Activated CD8-positive, alpha-beta memory T cell treated with anti-CD3 and anti-CD28 coated beads, Interleukin-2, amount 10 ng/mL, durations not matched to agents 7 days and 5 days (primary cell): ENCODE measurements at places on chromosomes 7 and 10. TPM values are rescaled to one million over a fixed set of nuclear protein-coding genes. Genes with fewer than 3 reads are reported as not detected.

CFTR gene
- not detected for total RNA-seq

CXCL12 gene
- not detected for total RNA-seq

WIPF3 gene
- total RNA-seq: not detected

SPDYE17 gene
- not detected for total RNA-seq

TDRD1 gene
- total RNA-seq: 0.15 TPM

C7orf57 gene
- 0.15 TPM for total RNA-seq

LEP gene
- total RNA-seq: not detected

CLDN3 gene
- total RNA-seq: not detected

DNA sequence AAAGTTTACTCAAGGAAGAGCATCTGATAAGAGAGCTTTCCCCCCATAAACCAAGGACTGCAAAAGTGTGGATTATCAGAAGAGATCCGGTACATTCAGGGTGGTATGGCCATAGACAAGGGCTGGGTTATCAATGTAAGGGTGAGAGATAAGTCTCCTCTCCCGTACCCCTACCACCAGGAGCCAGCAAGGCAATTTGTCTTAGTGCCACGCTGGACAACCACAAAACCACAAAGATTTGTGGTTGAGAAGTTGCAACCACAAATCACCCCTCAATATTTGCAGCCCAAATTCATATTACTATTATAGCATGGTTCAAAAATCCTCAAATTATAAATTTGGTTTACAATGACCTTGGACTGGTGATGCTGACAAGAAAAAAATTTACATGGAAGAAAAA lies 2.3 kb upstream of the ZSCAN25 start:
- peaks cover 39% of the 10 kb centered on the region for H3K4me1 ChIP-seq
- H3K27me3 ChIP-seq: no peaks in the 10 kb centered on the region
- H3K36me3 ChIP-seq: peaks cover 16% of the 10 kb centered on the region
- no peak for DNase-seq

DNA sequence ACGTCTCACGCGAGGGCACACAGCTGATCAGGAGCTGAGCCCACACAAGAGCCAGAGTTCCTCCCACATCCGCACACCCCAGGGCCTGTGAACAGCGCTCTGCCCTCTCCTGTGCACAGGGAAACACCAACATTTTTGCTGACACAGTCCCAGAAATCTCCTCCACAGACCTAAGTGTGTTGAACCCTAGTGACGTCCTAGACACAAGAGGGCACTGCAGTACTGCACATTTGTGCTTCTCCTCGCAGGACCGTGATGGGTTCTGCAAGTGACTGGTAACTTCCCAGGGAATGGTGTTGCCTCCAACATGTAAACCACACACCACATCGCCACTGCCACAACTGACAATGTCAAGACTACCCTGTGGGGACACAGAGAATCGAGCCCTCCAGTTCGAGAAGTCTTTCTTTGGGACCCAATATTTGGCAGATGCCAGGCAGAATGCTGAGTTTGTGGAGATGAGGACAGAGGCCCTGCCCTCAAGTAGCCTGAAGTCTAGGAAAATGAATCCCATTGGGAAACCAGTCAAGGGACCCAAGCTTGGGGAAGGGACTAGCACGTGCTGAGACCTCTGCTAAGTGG lies 170.3 kb downstream of the PAXIP1 start:
- no peak for DNase-seq
- peaks cover 3% of the 10 kb centered on the region for H3K27me3 ChIP-seq
- H3K36me3 ChIP-seq: no peaks in the 10 kb centered on the region
- H3K27ac ChIP-seq: no peak overlapping the region

DNA sequence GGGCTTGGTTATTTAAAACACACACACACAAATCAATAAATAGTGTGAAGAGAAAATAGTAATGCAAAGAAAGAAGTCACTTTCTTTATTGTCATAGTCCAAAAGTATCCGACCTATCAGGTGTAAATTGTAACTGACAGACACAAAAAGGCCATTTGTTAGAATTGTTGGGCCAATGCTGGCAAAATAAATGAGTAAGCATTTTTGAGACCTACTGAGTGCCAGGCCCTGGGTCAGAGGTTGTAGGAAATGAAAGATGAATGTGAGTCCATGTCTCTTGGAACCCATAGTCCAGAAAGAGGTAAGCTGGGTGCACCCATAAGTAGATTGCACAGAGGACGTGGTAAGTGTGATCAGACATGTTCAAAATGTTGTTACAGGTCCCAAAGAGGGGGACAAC lies 13.5 kb upstream of the EGR2 start:
- DNase-seq: no peak
- no peak overlapping the region for H3K27ac ChIP-seq
- H3K4me1 ChIP-seq: no peaks in the 10 kb centered on the region

GRCh38 chr10:74937266-74937856 lies 111.0 kb downstream of the KAT6B start:
- no peaks in the 10 kb centered on the region for H3K4me1 ChIP-seq
- DNase-seq: no peak
- no peak overlapping the region for H3K27ac ChIP-seq
- no peak overlapping the region for H3K4me3 ChIP-seq
- H3K36me3 ChIP-seq: peaks cover 5% of the 10 kb centered on the region

DNA sequence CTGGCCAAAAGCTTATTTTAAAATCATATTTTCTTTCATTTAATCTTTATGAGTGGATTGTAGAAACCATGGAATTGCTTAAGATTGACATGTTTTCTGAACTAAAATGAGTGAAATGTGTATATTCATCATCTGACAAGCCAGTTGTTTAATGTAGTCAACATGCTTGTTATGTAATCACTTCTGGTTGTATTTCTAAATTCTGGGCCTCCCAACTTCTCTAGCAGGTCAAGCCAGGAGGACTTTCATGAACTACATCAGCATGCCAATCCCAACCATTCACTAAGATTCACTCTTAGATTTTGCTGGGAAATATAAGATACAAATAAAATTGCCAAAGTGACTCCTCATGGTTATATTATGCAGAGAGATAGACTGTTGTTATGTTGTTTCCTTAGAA lies 21.1 kb upstream of the MAP3K8 start:
- H3K4me1 ChIP-seq: peaks cover 34% of the 10 kb centered on the region
- no peaks in the 10 kb centered on the region for H3K36me3 ChIP-seq
- H3K27ac ChIP-seq: no peak overlapping the region
- H3K4me3 ChIP-seq: no peak overlapping the region
- no peaks in the 10 kb centered on the region for H3K27me3 ChIP-seq

- H3K4me3 ChIP-seq: no peak overlapping the region
- H3K27me3 ChIP-seq: peaks cover 2% of the 10 kb centered on the region
Observed at GRCh38 chr7:101453617-101454016, 90.9 kb downstream of the COL26A1 start.

- peak overlapping the region; percentile 94 for H3K4me3 ChIP-seq
- peaks cover 53% of the 10 kb centered on the region for H3K4me1 ChIP-seq
- peaks cover 30% of the 10 kb centered on the region for H3K36me3 ChIP-seq
Observed at GRCh38 chr10:68902382-68902781, 1.3 kb downstream of the DDX50 start.

GRCh38 chr10:10891124-10892082 lies 126.3 kb upstream of the CELF2 start:
- peaks cover 19% of the 10 kb centered on the region for H3K27me3 ChIP-seq
- no peaks in the 10 kb centered on the region for H3K36me3 ChIP-seq
- H3K27ac ChIP-seq: no peak overlapping the region
- DNase-seq: no peak

DNA sequence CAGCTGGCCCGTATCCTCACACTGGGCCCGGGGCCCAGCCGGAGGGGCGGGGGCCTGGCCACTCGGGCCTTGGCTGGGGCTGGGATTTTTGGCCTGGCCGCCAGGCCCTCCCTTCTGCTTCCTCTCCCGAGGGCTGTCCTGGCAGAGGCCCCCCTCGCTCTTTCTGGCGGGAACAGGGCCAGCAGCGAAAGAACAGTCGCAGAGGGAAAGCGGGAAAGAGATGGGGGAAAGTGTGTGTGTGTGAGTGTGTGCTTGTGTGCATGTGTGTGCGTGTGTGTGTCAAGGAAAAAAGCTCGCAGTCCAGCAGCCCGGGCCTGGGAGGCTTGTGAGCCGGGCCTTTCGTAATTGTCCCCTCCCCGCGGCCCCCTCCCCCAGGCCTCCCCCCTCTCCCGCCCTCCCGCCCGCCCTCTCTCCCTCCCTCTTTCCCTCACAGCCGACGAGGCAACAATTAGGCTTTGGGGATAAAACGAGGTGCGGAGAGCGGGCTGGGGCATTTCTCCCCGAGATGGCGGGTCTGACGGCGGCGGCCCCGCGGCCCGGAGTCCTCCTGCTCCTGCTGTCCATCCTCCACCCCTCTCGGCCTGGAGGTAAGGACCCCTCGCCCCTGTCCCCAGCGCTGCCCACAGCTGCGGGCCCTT lies at the start of gene ELN:
TSS of gene ELN (plus strand) at position 491 of the 638 bp plus-strand sequence. CDS start at position 506, 15 bp downstream.
- H3K36me3 ChIP-seq: no peaks in the 10 kb centered on the region
- H3K4me1 ChIP-seq: peaks cover 3% of the 10 kb centered on the region
- DNase-seq: no peak
- H3K4me3 ChIP-seq: no peak within 1 kb of the TSS
- H3K27me3 ChIP-seq: peaks cover 62% of the 10 kb centered on the region
- H3K27ac ChIP-seq: no peak within 1 kb of the TSS

DNA sequence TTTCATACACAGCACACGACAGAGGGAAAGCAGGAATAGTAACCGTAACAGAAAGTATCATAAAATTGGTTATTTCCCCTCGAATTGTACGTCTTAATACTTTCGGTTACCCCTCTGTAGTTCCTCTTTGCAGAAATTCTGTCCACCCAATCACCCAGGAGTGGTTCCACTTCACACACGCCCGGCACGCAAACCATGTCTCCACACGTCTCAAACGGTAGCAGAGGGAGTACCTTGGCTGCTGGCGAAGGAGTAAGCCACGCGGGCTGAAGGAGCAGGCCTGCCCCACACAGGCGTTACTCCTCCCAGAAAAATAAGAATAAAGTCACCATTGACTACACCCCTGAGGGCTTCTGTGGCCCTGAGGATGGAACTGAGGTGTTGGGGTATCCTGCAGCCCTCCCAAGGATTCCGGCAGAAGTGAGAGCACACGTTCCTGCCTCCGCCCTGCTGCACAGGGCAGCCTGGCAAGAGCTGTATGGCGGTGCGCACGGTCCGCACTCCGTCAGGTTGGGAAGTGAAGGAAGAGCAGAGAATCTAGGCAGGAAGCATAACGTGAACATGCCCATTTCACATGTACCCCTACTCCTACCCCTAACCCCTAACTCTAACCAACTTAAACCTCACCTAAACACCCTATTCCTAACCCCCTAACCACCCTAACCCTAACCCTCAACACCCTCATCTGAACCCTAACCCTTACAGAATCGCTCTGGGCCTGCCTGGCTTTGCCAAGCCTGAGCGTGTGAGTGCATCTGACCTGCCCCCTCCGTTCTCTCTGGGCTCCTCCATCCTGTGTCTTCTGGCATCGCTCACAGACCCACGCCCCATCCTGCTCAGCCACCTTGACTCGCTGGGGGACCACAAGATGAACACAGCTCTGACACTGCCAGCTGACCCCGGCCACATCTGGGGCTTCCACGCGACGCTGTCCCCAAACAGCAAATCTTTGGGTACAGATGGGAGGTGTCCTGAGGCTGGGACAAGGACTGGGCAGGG lies 18.2 kb downstream of the GPR146 start:
- no peaks in the 10 kb centered on the region for H3K36me3 ChIP-seq
- peaks cover 8% of the 10 kb centered on the region for H3K4me1 ChIP-seq
- no peak for DNase-seq
- H3K27me3 ChIP-seq: no peaks in the 10 kb centered on the region

DNA sequence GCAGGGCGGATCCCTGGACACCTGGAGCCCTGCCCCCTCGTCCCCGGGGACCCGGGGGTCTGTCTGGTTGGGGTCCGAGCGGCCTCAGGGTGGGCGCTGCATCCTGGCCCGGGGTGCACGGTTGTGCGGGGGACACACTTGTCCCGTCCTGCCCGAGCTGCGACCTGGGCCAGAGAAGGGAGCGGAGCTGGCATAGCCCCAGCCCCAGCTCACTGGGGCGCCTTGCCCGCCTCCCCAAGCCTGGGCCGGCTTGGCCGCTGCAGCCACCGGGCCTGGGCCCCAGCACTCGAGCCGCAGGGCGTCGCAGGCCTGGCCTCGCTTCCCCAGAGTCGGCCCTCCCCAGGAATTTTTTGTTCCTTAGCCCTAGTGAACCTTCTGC lies 54.5 kb downstream of the GLRX3 start:
- H3K36me3 ChIP-seq: no peaks in the 10 kb centered on the region
- peaks cover 4% of the 10 kb centered on the region for H3K4me1 ChIP-seq
- no peak overlapping the region for H3K27ac ChIP-seq
- no peak for DNase-seq
- H3K27me3 ChIP-seq: peaks cover 9% of the 10 kb centered on the region

- peaks cover 15% of the 10 kb centered on the region for H3K4me1 ChIP-seq
- DNase-seq: no peak
- H3K27me3 ChIP-seq: peaks cover 58% of the 10 kb centered on the region
- H3K36me3 ChIP-seq: peaks cover 1% of the 10 kb centered on the region
- no peak overlapping the region for H3K27ac ChIP-seq
- H3K4me3 ChIP-seq: no peak overlapping the region
Observed at GRCh38 chr7:22660732-22661131, 66.3 kb upstream of the IL6 start.
